ENCODE measurements at places on chromosomes 6 and 20. TPM values are rescaled to one million over a fixed set of nuclear protein-coding genes. Genes with fewer than 3 reads are reported as not detected.

- no peaks in the 10 kb centered on the region for H3K36me3 ChIP-seq
- H3K27ac ChIP-seq: no peak overlapping the region
- no peak overlapping the region for H3K4me3 ChIP-seq
- DNase-seq: no peak
- no peaks in the 10 kb centered on the region for H3K27me3 ChIP-seq
- H3K4me1 ChIP-seq: no peaks in the 10 kb centered on the region
Observed at GRCh38 chr6:52887910-52888524, 21.5 kb downstream of the GSTA3 start.

GRCh38 chr6:156978948-156979347 is 201.8 kb downstream of the ARID1B start:
- no peak for DNase-seq
- peaks cover 49% of the 10 kb centered on the region for H3K4me1 ChIP-seq
- no peak overlapping the region for H3K27ac ChIP-seq
- no peak overlapping the region for H3K4me3 ChIP-seq
- H3K27me3 ChIP-seq: no peaks in the 10 kb centered on the region
- H3K36me3 ChIP-seq: no peaks in the 10 kb centered on the region

DNA sequence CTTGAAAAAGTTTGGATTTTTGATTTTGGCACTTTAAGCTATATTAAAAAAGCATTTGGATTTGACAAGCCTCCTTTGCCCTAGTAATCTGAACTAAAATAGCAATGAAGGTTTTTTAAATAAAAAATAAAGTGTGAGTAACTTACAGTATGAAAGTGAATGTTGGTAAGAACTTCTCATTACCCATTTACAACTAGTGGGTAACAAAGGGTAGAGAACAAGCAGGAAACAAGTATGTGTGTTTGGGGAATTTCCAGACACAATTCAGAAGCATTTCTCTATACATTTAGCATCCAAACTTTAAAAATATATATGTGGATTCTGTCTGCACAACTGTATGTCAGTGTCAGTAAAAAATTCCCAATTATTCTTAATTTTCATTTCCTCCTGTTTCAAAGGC is 2.9 kb downstream of the TMEM30A start:
- no peak overlapping the region for H3K27ac ChIP-seq
- no peaks in the 10 kb centered on the region for H3K36me3 ChIP-seq
- H3K4me1 ChIP-seq: peaks cover 59% of the 10 kb centered on the region
- H3K27me3 ChIP-seq: no peaks in the 10 kb centered on the region
- no peak for DNase-seq

The HSPA12B gene
- 36.9 TPM for total RNA-seq

The RAB44 gene
- 0.95 TPM for total RNA-seq

The MCM3 gene
- 25.6 TPM for total RNA-seq
